Dermis microvascular lymphatic vessel endothelial cell (primary cell): ENCODE measurements at places on chromosomes 4 and X.

DNA sequence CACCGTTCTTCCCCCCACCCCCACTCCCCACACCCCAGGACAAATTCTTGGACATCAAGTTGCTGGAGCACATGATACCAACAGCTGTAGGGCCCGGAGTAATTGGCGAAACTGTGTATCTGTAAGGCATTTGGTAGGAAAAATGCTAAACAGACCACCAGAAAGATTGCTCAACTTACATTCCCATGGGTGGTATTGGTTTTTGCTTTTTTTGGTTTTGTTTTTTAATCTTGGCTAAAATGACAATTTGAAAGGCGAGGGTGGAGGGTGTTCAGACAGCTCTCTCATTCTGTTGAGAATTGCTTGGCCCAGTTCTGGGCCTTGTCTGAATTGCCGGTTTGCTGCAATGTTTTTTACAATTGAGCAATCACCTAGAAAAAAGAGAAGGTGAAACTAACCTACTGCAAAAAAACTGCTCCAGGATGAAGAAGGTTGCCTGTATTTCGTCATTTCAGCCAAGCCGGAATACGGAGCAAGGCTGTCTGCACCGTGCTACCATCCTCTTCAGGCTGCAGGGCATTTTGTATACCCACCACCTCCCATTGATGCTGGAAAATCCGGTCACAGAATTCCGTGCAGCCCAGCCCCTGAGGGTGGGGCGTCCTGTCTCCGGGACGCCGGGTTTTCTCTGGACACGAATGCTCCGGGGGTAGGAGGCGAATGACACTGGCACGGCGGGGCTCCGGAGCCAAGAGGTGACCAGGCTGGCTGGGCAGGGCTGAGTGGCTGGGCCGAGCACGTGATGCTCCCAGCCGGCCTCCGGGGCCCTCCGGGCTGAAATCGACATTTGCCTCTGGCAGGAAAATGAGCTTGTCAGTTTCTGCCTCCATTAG is at the start of gene CLCN4:
Gene CLCN4, plus strand, starts transcription at position 777 of the 833 bp plus-strand sequence. CDS start 28,058 bp downstream, outside the sequence.
- peak; percentile 7 for DNase-seq

- DNase-seq: no peak
These were observed 15.2 kb upstream of the ZIC3 start for GRCh38 chrX:137550665-137551261.

DNA sequence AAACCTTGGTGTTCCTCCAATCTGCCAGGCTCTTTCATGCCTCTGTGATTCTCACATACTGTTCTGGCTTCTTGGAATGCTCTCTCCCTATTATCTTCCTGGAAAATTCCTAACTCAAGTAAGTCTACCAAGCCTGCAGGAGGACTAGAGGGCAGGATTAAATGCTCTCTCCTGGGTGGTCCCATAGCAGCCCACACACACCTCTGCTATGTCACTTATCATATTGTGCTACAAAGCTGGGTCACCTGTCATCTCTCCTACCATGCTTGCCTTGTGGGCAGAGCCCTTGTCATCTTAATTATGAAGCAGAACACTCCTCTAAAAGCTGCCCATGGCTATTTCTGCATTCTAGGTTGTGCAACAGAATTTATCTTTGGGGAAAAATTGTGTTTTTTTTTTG is 344.5 kb upstream of the NOCT start:
- no peak for DNase-seq

DNA sequence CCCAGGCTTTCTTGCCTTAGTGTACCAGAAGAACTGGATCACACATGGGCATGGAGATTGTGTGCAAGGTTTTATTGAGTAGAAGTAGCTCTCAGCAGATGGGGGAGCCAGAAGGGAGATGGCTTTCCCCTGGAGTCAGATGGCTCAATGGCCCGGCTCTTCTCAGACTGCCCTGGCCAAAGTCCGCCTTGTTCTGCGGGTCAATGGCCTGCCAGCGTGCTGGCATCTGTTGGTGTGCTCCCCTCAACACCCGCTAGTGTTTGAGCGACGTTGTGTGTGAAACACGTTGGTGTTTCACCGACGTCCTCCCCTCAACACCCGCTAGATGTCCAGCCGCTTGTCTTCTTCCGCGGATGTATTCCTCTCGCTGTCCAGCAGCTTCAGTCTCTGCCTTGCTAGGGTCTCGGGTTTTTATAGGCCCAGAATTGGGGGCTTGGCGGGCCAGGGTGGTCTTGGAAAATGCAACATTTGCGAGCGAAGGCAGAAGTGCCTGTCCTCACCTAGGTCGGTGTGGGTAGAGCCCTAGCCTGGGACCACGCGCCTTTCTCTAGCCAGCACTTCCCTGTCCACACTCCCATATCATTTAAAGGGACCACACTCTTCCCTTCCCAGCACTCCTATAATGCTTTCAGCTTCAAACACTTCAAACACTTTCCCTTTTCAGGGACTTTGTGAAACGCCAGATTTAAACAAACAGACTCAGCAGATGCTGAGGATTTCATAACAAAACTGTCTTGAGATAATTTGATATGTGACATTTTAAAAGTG is 21.1 kb upstream of the PRKG2 start:
- no peak for DNase-seq

DNA sequence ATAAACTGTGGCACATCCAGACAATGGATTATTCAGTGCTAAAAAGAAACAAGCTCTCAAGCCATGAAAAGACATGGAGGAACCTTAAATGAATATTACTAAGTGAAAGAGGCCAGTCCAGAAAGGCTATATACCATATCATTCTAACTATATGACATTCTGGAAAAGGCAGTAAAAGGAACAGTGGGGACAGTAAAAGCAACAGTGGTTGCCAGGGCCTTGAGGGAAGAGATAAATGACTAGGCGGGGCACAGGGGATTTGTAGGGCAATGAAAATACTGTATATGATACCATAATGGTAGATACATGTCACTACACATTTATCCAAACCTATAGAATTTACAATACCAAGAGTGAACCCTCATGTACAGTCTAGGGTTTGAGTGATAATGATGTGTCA is 115.3 kb downstream of the ATP8A1 start:
- no peak for DNase-seq

- no peak for DNase-seq
These were observed 93.5 kb downstream of the SEL1L3 start for GRCh38 chr4:25769251-25769650.
